H9 (cell line): ENCODE measurements at places on chromosomes 3 and 15. TPM values are rescaled to one million over a fixed set of nuclear protein-coding genes. Genes with fewer than 3 reads are reported as not detected.

- no peaks in the 10 kb centered on the region; the same call in 1 of the 2 replicates for H3K4me1 ChIP-seq
- DNase-seq: peak; percentile 73
- H3K27ac ChIP-seq: no peak overlapping the region
- no peak overlapping the region for H3K4me3 ChIP-seq
- H3K36me3 ChIP-seq: peaks cover 2% of the 10 kb centered on the region; the same call in 1 of the 3 replicates
- no peaks in the 10 kb centered on the region for H3K27me3 ChIP-seq
These were observed 52.2 kb upstream of the OSBPL11 start for GRCh38 chr3:125647318-125648014.

- no peaks in the 10 kb centered on the region for H3K4me1 ChIP-seq
- no peak for DNase-seq
- no peak overlapping the region for H3K27ac ChIP-seq
- H3K27me3 ChIP-seq: no peaks in the 10 kb centered on the region
These were observed 207.7 kb upstream of the CFAP20DC start for GRCh38 chr3:59257506-59257905.

- no peak for DNase-seq
- no peaks in the 10 kb centered on the region for H3K27me3 ChIP-seq
- no peak overlapping the region for H3K27ac ChIP-seq
- H3K4me1 ChIP-seq: peaks cover 10% of the 10 kb centered on the region; the same call in 1 of the 2 replicates
- H3K4me3 ChIP-seq: no peak overlapping the region
- no peaks in the 10 kb centered on the region for H3K36me3 ChIP-seq
These were observed 10.1 kb downstream of the ARHGAP31 start for GRCh38 chr3:119304201-119304713.

GRCh38 chr3:172181932-172182586, 142.7 kb downstream of the FNDC3B start:
- H3K4me3 ChIP-seq: no peak overlapping the region
- no peak for DNase-seq
- H3K27ac ChIP-seq: no peak overlapping the region
- peaks cover 7% of the 10 kb centered on the region; the same call in 2 of the 3 replicates for H3K36me3 ChIP-seq
- H3K4me1 ChIP-seq: no peaks in the 10 kb centered on the region; the same call in 1 of the 2 replicates

- H3K27me3 ChIP-seq: no peaks in the 10 kb centered on the region
- H3K4me1 ChIP-seq: no peaks in the 10 kb centered on the region
- no peak for DNase-seq
- H3K36me3 ChIP-seq: no peaks in the 10 kb centered on the region
- H3K27ac ChIP-seq: no peak overlapping the region
- no peak overlapping the region for H3K4me3 ChIP-seq
These were observed 32.5 kb downstream of the CA12 start for GRCh38 chr15:63349156-63349555.

FOXB1 gene
- 3.5 and 3.7 TPM in 2 replicates for total RNA-seq

NTRK3 gene
- 2.4 and 2.5 TPM in 2 replicates for total RNA-seq
